ENCODE measurements at places on chromosomes 12 and 14. TPM values are rescaled to one million over a fixed set of nuclear protein-coding genes. Genes with fewer than 3 reads are reported as not detected.

The CCDC38 gene
- not detected for total RNA-seq

The TMEM30B gene
- total RNA-seq, result 1.7 TPM

- peaks cover 20% of the 10 kb centered on the region for H3K27me3 ChIP-seq
- H3K4me1 ChIP-seq, result no peaks in the 10 kb centered on the region
- no peak overlapping the region for H3K27ac ChIP-seq
- H3K36me3 ChIP-seq, result no peaks in the 10 kb centered on the region
These were observed 34.2 kb downstream of the CKAP4 start for GRCh38 chr12:106213662-106214061.

GRCh38 chr12:49232940-49233841 is 31.7 kb upstream of the TUBA1C start:
- ATAC-seq, result no peak
- no peaks in the 10 kb centered on the region for H3K27me3 ChIP-seq
- H3K36me3 ChIP-seq, result no peaks in the 10 kb centered on the region
- peak overlapping the region; percentile 86 for H3K27ac ChIP-seq

- no peak for ATAC-seq
- H3K36me3 ChIP-seq, result no peaks in the 10 kb centered on the region
- H3K4me1 ChIP-seq, result no peaks in the 10 kb centered on the region
- H3K4me3 ChIP-seq, result no peak overlapping the region
- no peak overlapping the region for H3K27ac ChIP-seq
These were observed 79.5 kb downstream of the RPS29 start for GRCh38 chr14:49506650-49507049.

GRCh38 chr14:96125536-96125935 is 79.1 kb upstream of the BDKRB2 start:
- no peaks in the 10 kb centered on the region for H3K27me3 ChIP-seq
- H3K4me3 ChIP-seq, result no peak overlapping the region
- no peak overlapping the region for H3K27ac ChIP-seq
- ATAC-seq, result no peak

The TCL1B gene
- not detected for total RNA-seq

DNA sequence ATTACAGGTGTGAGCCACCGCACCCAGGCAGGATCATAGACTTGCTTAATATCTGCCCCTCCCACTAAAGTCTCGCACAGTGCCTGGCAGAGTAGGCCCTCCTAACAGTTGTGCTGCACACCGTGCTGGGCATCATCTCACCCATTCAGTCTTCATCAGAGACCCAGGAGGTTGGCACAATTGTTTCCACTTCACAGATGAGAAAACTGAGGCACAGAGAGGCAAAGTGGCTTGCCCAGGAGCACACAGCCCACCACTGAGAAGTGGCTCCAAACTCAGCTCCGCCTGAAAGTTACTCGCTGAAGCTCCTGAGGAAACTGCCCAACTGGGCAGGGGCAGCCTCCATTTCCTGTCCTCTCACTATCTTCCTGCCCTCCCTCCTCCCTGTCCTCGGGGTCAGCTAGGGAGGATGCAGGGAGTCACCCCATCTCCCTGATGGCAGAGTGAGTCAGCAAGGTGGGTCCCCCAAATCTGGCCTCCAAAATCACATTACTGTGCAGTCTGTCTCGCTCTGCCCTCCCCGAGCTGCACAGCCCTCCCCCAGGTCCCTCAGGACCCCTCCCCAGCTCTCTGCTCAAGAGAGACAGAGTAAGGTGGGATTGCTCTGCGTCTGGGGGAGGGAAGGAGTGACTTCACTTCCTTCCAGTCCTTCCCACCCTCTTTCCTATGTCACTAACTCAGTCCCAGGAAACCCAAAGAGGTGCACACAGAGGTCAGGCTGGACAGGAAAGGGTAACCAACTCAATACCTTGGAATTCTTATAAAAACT is 5.7 kb downstream of the SLC8B1 start:
- H3K4me3 ChIP-seq, result no peak overlapping the region
- H3K27ac ChIP-seq, result no peak overlapping the region
- H3K27me3 ChIP-seq, result no peaks in the 10 kb centered on the region
- H3K36me3 ChIP-seq, result no peaks in the 10 kb centered on the region
- peaks cover 24% of the 10 kb centered on the region for H3K4me1 ChIP-seq

The SOX5 gene
- total RNA-seq, result 69.9 TPM

The CLEC4A gene
- total RNA-seq, result not detected

The MYO1H gene
- total RNA-seq, result not detected

The MIP gene
- not detected for total RNA-seq

DNA sequence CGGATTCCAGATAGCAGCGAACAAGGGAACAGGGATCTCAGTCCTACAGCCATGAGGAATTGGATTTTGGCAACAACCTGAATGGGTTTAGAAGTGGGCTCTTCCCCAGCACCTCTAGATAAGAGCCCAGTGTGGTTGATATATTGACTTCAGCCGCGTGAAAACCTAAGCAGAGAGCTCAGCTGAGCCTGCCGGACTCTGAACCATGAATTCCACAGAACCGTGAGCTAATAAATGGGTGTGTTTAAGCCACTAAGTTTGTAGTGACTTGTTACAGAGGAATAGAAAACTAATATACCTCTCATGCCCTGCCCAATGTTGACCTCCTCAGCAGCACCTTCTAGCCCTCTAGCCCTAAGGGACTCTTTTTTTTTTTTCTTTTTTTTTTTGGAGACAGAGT is 32.4 kb upstream of the TMED10 start:
- H3K36me3 ChIP-seq, result no peaks in the 10 kb centered on the region
- no peak for ATAC-seq
- H3K4me3 ChIP-seq, result no peak overlapping the region
- no peaks in the 10 kb centered on the region for H3K4me1 ChIP-seq
- H3K27ac ChIP-seq, result no peak overlapping the region
- H3K27me3 ChIP-seq, result no peaks in the 10 kb centered on the region

The SLCO1C1 gene
- total RNA-seq, result 0.73 TPM

- peak; percentile 4 for ATAC-seq
- peaks cover 12% of the 10 kb centered on the region for H3K4me1 ChIP-seq
- peak overlapping the region; percentile 87 for H3K4me3 ChIP-seq
- no peaks in the 10 kb centered on the region for H3K36me3 ChIP-seq
- peak overlapping the region; percentile 96 for H3K27ac ChIP-seq
- H3K27me3 ChIP-seq, result no peaks in the 10 kb centered on the region
These were observed 1.3 kb downstream of the ATP2A2 start for GRCh38 chr12:110282300-110282860.

The PSME2 gene
- total RNA-seq, result 41.8 TPM

The IQSEC3 gene
- total RNA-seq, result 2.4 TPM

DNA sequence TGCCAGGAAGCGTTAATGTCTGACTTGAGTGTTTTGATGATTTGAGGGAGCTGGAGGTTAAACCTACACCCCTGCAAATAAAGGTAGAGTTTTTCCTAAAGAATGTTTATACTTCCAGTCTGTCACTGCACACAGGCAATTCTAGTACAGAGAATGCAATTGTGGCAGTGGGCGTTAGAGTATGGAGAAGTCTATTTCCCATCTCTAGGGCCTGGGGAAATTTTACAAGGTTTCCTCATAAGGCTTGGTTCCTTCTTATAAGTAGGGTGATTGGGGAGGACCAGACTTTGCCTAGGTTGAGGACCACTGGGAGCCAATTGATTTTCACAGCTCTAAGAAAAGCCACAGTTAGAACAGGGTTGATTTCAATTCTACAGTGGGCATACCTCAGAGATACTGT is 44.3 kb downstream of the IFNG start:
- no peak overlapping the region for H3K27ac ChIP-seq
- no peak for ATAC-seq
- no peak overlapping the region for H3K4me3 ChIP-seq
- no peaks in the 10 kb centered on the region for H3K4me1 ChIP-seq
- H3K36me3 ChIP-seq, result no peaks in the 10 kb centered on the region

DNA sequence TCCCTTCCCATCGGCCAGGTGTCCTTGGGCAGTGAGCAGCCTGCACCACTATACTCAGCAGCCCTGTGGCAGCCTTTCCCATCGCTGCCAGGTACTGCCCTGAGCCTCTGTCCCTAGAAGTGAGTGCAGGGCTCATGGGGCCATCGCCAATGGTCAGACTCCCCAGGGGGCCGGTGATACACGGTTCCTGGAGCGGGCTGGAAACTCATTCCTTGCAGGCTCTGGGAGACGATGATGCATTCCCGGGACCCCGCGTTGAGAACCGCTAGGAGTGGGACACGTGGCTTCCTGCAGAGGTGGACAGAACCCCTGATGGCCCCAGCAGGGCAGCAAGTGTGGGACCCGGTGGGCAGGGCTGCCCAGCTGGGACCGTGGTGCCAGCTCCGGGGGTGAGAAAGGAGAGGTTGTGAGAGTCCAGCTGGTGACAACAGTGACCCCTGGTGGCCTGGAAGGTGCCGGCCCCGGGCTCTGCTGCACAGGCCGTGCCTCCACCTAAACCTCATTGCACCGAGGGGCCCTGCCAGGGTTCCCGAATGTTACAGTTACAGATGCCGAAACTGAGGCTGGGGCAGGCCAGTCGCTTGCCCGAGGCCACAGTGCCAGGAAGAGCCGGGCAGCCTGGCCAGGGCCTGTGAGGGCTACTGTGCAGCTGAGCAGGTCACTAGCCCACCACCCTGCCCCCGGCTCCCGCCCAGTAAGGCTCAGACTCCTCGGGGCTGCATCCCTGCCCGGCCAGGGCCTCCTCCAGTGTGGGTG is 33.8 kb downstream of the FBRSL1 start:
- H3K4me1 ChIP-seq, result peaks cover 9% of the 10 kb centered on the region
- no peaks in the 10 kb centered on the region for H3K36me3 ChIP-seq
- no peak overlapping the region for H3K4me3 ChIP-seq
- peak; percentile 59 for ATAC-seq
- no peak overlapping the region for H3K27ac ChIP-seq

The PLEKHG7 gene
- not detected for total RNA-seq

DNA sequence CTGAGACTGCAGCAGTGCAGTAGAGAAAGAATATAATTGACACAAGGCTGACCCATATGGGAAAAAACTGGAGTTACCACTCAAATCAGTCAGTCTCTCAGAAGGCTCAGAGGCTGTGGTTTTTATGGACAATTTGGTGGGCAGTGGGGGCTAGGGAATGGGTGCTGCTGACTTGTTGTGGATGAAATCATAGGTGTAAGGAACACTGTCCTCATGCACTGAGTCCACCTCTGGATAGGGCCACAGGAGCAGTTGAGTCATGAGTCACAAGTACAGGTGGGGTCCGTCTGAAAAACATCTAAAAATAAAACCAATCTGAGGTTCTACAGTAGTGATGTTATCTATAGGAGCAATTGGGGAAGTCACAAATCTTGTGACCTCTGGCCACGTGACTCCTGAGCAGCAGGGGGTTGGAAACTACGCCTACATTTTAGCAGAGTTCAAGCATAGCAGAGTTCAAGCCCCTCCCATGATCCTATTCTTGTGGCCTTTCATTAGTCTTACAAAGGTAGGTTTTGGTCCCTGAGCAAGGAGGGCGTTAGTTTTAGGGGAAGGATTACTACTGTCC is 18.1 kb upstream of the SGPP1 start:
- H3K27ac ChIP-seq, result no peak overlapping the region
- H3K27me3 ChIP-seq, result peaks cover 12% of the 10 kb centered on the region
- ATAC-seq, result no peak
- H3K36me3 ChIP-seq, result no peaks in the 10 kb centered on the region
- no peaks in the 10 kb centered on the region for H3K4me1 ChIP-seq

- peak; percentile 23 for ATAC-seq
- H3K36me3 ChIP-seq, result no peaks in the 10 kb centered on the region
- H3K4me1 ChIP-seq, result peaks cover 8% of the 10 kb centered on the region
- H3K27me3 ChIP-seq, result no peaks in the 10 kb centered on the region
- H3K27ac ChIP-seq, result peak overlapping the region; percentile 76
These were observed 790 bp downstream of the NEDD1 start for GRCh38 chr12:96907671-96908422.

DNA sequence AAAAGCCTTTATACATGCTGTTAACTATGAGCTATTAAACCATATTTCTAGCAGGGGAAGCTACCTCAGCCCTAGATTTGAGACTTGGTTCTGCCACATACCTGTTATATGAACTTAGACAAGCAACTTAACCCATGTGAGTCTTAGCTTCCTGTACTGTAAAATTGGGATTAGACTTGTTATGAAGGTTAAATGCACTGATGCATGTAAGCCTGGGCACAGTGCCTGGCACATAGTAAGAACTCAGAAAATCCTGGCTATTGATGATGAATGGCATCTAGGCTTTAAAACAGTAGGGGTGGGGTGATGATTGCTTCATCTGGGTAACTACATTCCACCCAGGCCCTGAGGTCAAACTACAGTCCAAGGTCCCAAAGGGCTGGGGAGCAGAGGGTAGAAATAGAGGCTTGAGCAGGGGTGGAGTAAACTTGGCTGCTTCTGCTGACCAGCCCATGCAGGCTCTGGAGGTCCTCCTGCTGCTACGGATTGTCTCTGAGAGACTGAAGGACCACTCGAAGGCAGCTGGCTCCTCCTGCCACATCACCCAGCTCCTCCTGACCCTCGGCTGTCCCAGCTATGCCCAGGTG is 11.3 kb downstream of the ESPL1 start:
- H3K4me3 ChIP-seq, result no peak overlapping the region
- no peaks in the 10 kb centered on the region for H3K4me1 ChIP-seq
- no peaks in the 10 kb centered on the region for H3K36me3 ChIP-seq
- ATAC-seq, result no peak

The SMARCC2 gene
- total RNA-seq, result 76.5 TPM

- H3K27ac ChIP-seq, result no peak overlapping the region
- no peaks in the 10 kb centered on the region for H3K4me1 ChIP-seq
- no peak overlapping the region for H3K4me3 ChIP-seq
- H3K36me3 ChIP-seq, result no peaks in the 10 kb centered on the region
- no peak for ATAC-seq
These were observed 168.5 kb upstream of the ATP2B1 start for GRCh38 chr12:89877136-89877535.

DNA sequence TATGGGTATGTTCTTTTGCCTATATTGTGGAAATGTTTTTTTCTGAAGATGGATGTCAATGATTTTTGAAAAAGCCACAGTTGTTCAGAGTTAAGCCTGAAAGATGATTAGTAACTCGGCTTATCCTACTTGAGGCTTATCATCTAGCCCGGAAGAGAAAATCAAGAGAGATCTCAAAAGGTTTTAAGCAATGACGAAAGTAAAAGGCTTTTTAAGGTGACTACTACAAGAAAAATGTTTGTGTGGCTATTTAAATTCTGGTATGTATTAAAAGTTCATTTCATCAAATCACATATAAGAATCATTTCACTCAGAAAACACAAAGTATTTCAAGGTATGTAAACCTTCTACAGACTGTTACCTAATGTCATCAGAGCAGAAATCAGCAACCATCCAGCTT is 40.2 kb downstream of the HEATR5A start:
- no peaks in the 10 kb centered on the region for H3K4me1 ChIP-seq
- no peak overlapping the region for H3K27ac ChIP-seq
- H3K4me3 ChIP-seq, result no peak overlapping the region

DNA sequence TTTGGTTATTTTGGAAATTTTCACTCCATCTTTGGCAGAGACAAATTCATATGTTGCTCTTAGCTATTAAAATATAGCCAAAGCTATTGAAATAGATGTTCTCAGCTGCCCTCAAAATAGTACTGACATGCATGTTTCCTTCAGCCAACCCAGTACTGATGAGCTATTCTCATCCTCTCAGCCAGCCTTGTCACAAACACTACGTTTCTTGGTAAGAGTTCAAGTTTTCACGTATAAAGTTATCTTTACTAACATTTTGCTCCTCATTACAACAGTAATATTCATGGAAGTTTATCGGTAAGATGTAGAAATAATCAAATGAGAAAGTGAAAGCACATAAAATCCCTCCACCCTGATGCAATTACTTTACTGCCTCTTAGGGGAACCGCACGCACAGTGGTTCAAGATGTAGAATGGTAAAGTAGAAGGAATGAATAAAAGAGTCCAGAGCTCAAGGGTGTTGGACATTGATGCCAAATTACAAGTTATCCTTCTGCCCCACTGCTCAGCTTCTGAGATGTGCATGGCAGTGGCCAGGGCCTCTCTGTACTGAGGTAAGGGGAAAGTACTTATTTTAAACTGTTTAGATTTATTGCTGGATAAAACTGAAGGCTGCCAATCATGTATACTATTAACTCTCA is 20.7 kb downstream of the GCH1 start:
- no peaks in the 10 kb centered on the region for H3K4me1 ChIP-seq
- ATAC-seq, result peak; percentile 68
- no peaks in the 10 kb centered on the region for H3K27me3 ChIP-seq
- peak overlapping the region; percentile 52 for H3K4me3 ChIP-seq

The ZNF740 gene
- total RNA-seq, result 19.1 TPM

The KRT85 gene
- total RNA-seq, result not detected

All from gastroesophageal sphincter (tissue), 4 donors.